Left ventricle myocardium superior (tissue), 1 donor: ENCODE measurements at places on chromosomes 6 and 20. TPM values are rescaled to one million over a fixed set of nuclear protein-coding genes. Genes with fewer than 3 reads are reported as not detected.
A peak's percentile ranks its signal among the peaks of the same experiment; 100 is the strongest.

DNA sequence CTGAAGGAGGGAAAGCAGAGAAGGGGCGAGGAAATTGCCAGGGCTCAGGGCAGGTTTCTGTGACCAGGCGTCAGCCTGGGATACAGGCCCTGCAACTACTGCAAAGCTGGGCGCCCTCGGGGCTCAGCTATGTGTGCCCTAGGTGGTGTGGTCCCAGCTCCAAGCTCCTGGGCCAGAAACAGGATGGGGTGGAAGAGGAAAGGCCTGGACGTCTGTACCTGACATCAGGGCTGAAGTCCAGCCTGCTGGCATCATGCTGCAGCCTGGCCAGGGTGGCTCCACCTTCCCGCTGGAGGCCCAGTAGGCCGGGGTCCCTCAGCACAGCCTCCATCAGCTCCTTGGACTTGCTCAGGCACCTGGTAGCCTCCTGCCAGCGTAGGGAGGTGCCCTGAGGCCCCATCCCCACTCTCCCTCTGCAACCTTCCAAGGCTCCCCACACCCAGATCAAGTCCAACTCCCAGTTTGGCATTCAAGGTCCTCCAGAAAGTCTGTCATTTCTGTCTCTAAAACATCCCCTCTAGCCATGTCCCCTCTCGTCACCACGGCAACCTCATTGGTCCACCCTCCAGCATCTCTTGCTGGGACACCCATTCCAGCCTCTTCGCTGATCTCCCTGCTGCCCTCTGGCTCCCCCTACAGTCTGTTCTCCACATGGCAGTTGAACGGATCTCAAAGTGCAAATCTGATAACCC is 38.2 kb downstream of the KIAA1755 start:
- DNase-seq = peak; percentile 65

GRCh38 chr6:7468382-7469081 is 72.9 kb upstream of the DSP start:
- peak; percentile 76 for DNase-seq

The LAMA2 gene
- total RNA-seq = 138 TPM

GRCh38 chr6:108009894-108010293 is 51.9 kb upstream of the SEC63 start:
- no peak for DNase-seq

The BANF2 gene
- total RNA-seq = not detected

- no peak for DNase-seq
Observed at GRCh38 chr6:127347178-127347577, 3.8 kb upstream of the ECHDC1 start.

The THBD gene
- 13.1 TPM for total RNA-seq

The WFDC5 gene
- not detected for total RNA-seq

DNA sequence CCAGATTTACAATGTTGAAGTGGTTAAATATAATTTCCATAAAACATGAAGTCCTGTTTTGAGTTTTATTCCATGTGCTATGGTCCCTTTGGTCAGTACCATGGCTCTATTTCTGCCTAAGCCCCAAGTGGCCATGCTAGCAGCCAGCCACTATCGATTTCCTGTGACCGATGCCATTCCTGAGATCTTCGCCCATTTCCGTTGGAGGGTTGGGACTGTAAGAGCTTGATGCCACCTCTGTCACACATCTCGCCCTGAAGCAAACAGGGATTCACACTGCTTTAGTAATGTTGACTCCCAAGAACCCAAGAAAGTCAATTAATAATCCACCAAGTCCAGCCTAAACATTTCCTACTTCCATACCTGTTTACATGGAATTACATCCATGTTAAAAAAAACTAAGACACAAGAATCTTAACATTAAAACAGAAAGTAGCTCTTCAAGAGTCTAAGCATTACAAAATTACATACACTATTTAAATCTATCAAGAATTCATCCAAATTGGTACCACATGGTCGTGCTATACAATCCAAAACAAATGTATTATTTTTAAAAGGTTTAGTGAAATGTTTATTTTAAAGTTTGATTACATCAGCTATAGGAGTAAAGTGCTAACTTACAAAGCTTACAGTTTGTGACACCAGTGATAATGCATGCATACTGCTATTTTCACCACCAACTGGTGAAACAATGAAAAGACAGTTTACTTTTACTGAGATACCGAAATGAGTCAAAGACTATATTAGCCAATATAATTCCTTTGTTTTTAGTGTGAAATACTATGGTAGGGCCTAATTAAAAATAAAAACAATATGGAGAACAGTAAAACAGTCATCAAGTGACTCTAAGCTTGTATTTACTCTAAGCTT is 2.5 kb downstream of the RBM39 start:
- DNase-seq = no peak

The TUBB2B gene
- 1.0 TPM for total RNA-seq

The MOCS1 gene
- total RNA-seq = 24.7 TPM

DNA sequence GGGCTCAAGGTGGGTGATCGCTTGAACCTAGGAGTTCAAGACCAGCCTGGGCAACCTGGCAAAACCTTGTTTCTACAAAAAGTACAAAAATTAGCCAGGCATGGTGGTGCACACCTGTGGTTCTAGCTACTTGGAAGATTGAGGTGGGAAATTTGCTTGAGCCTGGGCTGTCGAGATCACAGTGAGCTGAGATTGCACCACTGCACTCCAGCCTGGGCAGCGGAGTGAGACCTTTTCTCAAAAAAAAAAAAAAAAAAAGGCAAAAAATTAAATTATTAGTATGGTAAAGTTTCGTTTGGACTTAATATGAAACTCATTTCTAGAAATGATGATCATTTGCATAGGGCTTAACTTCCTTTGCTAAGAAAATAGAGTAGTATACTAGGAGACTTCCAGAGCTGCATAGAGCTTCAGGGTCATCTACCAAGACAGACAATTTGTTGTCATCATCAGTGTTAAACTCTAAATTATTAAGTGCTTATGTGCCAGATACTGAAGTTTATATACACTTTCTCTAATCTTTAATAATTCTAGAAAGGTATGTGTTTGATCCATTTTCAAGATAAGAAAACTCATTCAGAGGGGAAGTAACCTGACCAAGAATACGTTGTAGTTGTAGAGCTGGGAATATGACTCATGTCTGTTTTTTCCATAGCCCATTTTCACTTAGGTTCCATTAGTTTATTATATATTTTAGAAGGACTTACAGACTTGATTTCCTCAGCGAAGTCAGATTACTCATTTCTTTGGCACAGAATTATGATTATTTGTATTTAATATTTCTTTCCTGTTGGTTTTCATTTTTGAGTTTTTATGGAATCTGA is 84.5 kb downstream of the SLC16A10 start:
- DNase-seq = no peak

The HCK gene
- total RNA-seq = 4.4 TPM

GRCh38 chr6:124714728-124715127 is 247.5 kb upstream of the RNF217 start:
- no peak for DNase-seq

DNA sequence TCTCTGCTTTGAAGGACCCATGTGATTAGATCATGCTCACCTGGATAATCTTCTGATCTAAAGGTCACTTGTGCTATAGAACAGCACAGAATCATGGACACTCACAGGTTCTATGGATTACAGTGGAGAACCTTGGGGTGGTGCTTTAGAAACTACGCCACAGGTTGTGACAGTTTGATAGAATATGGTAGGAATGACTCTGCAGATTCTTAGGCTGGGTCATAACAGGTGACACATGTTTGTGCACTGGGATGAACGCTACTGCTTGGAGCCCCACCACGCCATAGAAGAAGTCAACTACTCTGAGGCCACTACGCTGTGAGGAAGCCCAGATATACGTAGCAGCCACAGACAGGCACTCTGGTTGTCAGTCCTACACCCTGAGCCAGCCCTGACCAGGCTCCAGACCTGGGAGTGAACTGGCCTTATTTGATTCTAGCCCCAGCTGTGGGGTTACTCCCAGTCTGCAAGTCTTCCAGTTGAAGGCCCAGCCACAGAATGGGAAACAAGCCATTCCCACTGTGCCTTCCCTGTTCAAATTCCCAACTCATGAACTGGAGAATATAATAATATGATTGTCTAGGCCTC is 99.0 kb upstream of the SLC24A3 start:
- DNase-seq = no peak

- DNase-seq = no peak
Observed at GRCh38 chr6:152879681-152880080, 103.2 kb downstream of the FBXO5 start.

The NKX2-4 gene
- total RNA-seq = not detected

The DPPA5 gene
- total RNA-seq = not detected

- DNase-seq = no peak
Observed at GRCh38 chr6:160507420-160507819, 156.7 kb downstream of the LPA start.

The TCF15 gene
- 11.8 TPM for total RNA-seq

DNA sequence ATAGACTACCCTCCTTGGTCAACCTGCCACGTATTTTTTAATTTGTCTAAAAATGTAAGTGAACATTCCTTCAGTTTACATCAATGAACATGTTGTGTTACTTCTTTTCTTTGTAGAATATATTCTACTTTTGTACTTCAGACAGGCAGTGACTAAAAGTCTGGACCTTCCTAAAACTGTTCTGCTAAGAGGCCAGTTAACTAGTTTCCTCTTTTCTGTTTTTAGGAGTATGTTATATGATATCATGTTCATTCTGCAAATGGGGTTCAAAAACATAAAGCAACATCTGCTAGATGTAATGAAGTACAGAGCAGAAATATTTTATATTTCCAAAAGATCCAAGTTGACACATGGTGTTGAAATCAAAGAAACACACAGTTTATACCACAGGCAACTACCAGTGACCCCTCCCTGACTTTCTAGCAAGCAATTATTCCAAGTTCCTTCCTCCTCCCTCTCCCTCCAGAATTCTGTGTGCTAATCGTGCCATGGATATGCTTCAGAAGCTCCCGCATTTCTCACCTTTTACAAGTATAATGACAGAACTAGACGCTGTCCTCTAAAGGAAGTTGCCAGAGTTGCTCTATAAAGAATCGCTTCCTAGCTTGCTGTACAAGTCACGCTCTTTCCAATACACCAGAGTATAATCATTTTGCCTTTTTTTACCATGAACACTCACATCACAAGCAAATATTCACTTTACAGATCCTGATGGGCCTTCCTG is 64.7 kb downstream of the ARHGAP18 start:
- DNase-seq = no peak

- no peak for DNase-seq
Observed at GRCh38 chr6:160523223-160523622, 140.9 kb downstream of the LPA start.

The TFAP2B gene
- not detected for total RNA-seq

DNA sequence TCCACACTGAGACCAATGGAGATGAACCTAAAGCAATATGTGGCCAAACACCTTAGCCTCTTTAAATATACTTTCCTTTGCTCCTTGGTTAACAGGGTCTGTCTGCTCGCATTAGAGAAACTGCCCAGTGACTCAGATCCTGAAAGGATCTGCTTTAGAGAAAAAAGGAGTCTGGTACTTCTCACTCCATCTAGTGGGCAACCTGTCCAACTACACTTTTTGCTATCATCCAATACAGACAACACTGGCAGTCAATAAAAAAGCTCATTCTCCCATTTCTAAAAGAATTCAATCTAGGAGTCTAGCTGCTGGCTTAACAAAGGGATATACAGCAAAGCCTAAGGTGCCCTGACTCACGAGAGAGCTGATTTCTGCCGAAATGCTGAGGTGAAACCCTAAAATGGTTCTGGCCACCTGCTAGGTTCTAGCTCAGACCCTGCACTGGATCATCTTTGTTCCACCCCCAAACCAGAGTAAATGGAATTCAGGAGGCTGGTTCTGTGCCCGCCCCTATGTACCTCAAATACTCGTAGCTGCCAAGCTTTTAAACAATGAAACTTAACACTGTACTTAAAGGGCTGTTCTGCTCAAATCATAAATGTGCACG is 11.5 kb downstream of the GNL1 start:
- DNase-seq = no peak

DNA sequence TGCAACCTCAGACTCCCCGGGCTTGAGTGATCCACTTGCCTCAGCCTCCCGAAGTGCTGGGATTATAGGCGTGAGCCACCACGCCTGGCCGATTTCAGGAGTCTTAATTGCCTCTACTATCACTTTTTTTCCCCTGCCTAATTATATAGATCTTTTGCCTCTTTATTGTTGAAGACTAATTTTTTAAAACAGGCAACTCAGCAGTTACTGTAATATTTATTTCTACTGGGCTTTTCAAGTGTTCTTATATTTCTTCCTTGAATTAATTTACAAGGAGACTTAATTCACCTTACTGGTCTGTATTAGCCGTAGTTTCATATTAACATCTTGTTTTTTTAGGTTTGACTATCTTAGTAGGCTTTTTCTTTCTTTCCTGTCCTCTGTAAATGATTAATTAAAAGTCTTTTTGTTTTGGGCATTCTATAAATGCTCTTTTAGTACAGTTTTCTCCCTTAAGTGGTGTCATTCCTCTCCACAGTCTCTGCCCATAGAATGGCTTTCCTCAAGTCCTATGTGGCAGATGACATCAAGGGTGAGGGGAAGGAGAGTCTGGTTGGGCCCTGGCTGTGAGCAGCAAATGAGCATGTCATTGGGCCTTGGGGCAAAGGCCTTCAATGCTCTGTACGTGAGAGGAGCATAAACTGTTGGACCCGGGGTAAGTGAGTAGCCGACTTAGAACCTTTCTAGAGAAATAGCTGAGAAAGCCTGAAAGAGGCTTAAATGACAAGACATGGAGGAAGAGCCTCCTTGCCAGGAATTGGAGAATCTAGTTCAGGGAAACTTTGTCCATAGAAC is 36.0 kb downstream of the ANKS1A start:
- DNase-seq = no peak
